Activated CD4-positive, alpha-beta T cell treated with anti-CD3 and anti-CD28 coated beads, Interleukin-2, amount 50 U/mL, for 48 hours (primary cell): ENCODE measurements at places on chromosomes 2 and 18.
A peak's percentile ranks its signal among the peaks of the same experiment; 100 is the strongest.

DNA sequence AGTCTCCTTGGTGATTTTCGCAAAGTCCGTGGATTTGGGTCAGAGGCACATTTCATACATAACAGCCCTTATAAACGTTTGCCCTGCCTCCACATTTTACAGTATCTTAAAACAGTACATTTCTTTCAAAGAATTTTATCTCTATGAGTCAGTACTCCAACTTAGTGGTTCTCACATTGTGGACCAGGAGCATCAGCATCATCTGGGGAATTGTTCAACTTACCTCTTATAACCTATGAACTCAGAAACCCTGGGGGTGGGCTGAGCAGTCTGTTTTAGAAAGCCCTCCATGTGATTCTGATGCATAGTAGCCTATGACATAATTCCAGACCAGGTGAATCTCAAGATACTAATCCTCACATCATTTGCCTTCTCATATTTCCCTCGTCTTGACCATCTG, 12.4 kb downstream of the SUPT7L start:
- DNase-seq = no peak

DNA sequence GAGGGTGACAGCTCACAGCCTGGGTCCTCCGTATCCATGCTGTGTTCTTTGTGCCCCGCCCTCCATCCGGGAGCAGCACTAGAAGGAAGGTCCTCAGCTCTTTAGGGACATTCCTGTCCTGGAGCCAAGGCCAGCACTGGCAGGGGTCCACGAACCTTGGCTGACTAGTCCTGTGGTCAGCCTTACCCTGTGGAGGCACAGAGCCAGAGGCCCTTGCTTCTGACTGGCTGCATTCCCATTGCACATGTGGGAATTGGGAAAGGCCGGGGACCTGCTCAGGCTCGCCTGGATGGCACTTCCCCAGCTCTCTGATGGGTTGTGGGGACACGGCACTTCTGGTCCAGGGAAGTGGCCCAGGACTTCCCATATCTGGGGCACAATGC, 24.9 kb upstream of the RHOB start:
- no peak for DNase-seq

DNA sequence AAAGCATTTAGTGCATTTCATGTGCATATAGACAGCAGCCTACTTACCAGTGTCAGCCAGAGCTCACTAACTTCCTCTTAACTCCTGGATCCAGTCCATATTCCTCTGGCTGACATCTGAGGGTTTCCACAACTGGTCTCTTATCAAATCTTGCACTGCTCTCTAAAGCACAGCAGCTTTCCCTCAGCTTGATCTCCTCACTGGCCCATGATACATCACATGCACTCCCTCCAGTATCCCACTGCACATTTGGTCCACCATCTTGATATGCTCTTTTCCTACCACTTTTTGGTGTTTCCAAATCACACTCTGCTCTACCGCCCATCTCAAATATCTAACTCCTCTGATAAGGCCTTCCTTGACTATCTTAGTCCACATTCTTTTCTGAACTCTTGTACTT, 105.0 kb upstream of the ZFP36L2 start:
- no peak for DNase-seq

- peak; percentile 27 for DNase-seq
These were observed 20.3 kb downstream of the PLEK start for GRCh38 chr2:68385220-68385906.

DNA sequence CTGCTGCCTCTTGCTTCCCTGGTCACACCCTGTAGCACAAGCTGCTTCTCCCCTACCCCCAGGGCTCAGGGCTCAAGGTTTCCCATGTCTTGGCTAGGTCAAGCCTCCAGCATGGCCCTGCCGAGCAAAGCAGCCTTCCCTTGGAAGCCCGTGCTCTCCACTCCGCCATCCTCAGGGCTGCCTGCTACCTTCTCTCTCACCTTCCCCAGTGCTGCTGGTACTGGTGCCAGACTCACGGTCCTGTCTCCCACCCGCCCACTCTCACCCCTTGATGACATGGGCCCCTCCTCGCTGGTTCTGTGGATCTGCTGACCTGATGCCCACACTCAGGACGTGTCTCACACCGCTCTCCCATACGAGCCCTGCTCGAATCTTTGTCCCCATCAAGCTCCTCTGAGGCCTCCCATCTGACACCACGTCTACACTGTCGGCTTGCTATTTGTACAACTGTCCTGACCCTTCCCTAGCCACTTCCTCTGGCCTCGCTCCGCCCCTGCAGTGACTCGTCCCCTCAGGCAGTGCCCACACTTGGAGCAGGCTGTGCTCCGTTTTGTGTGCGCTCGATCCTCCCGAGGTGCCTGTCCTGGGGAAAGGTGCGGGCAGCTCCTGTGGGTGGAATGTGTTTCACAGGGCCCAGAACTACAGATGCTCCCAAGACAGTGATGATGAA, 49.9 kb downstream of the ZAP70 start:
- no peak for DNase-seq

GRCh38 chr18:48749768-48750167, 201.0 kb downstream of the SMAD7 start:
- no peak for DNase-seq

GRCh38 chr18:12038082-12038638, 55.5 kb upstream of the ANKRD62 start:
- DNase-seq = peak; percentile 40

DNA sequence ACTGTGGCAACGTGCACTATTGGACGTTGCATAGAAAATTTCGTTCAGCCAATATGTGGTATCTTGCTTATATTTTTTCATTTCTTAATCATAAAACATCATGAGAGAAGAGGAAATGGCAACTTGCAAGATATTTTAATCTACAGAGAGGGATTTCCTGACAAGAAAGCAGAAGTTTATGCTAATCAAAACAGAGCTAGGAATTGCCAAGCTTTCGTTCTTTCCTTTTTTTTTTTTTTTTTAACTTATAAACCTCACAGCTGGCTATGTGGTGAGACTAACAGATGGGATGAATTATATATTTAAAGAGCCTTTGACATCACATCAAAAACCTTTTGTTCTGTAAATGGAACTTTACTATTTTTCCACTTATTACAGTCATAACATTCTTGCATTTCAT, 1136.9 kb upstream of the TMEFF2 start:
- no peak for DNase-seq

GRCh38 chr2:226790431-226790830, 9.2 kb downstream of the IRS1 start:
- no peak for DNase-seq
